ENCODE measurements at places on chromosomes 11 and 22. TPM values are rescaled to one million over a fixed set of nuclear protein-coding genes. Genes with fewer than 3 reads are reported as not detected.

The SEC14L2 gene
- polyA plus RNA-seq, result 1.1 TPM

The VPREB1 gene
- polyA plus RNA-seq, result 1.4 TPM

The PANX2 gene
- polyA plus RNA-seq, result not detected

The PHF21B gene
- not detected for polyA plus RNA-seq

The SPTBN2 gene
- not detected for polyA plus RNA-seq

The MLC1 gene
- 0.08 TPM for polyA plus RNA-seq

The APOL4 gene
- polyA plus RNA-seq, result not detected

The C22orf23 gene
- polyA plus RNA-seq, result not detected

The OR8B2 gene
- polyA plus RNA-seq, result not detected

The TRIM66 gene
- 0.75 TPM for polyA plus RNA-seq

The OR8G5 gene
- not detected for polyA plus RNA-seq

The OR8D4 gene
- polyA plus RNA-seq, result not detected

The CEP126 gene
- polyA plus RNA-seq, result 0.50 TPM

The EFEMP2 gene
- 0.29 TPM for polyA plus RNA-seq

The KCNJ4 gene
- polyA plus RNA-seq, result not detected

The MUC15 gene
- polyA plus RNA-seq, result not detected

The RBMXL2 gene
- not detected for polyA plus RNA-seq

The FAM111B gene
- 3.8 TPM for polyA plus RNA-seq

The INTS4 gene
- 34.6 TPM for polyA plus RNA-seq

The VSIG2 gene
- not detected for polyA plus RNA-seq

The IL18BP gene
- 41.5 TPM for polyA plus RNA-seq
